Epithelial cell of esophagus (primary cell): ENCODE measurements at places on chromosomes 4 and X.
A peak's percentile ranks its signal among the peaks of the same experiment; 100 is the strongest.

- DNase-seq, result no peak
Measured at GRCh38 chr4:158217763-158218162, 7.5 kb downstream of the TMEM144 start.

- DNase-seq, result peak; percentile 46
Measured at GRCh38 chr4:113978561-113979147, 793 bp downstream of the ARSJ start.

DNA sequence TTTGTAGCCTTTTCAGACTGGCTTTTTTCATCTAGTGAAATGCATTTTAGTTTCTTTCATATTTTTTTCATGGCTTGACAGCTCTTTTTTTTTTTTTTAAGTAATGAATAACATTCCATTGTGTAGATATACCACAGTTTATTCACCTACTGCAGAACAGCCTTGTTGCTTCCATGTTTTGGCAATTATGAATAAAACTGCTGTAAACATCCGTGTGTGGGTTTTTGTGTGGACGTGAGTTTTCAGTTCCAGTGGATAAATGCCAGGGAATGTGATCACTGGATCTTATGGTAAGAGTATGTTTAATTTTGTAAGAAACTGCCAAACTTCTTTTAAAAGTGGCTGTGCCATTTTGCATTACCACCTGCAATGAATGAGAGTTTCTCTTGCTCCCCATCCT, 160.8 kb downstream of the SOWAHB start:
- no peak for DNase-seq

- DNase-seq, result peak; percentile 39
Measured at GRCh38 chr4:151437505-151437904, 28.5 kb downstream of the FHIP1A start.

DNA sequence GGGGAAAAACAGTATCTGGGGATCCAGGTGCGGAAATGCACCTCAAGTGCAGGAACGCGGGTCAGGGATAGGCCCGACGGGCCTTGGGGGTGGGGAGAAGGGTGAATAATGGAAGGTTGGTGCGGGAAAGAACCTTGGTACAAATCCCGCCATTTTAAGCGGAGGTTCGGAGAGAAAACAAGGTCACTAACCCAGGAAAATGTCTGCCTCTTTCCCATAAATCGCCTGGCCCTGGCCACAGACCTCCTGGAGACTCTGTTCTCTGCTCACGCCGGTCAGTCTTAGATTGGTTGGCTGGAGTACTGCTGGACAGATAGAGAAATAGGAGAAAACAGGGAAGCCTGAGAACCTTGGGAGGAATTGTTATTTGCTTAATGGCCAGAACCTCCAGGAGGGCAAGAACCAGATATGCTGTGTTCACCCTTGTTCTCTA, 897 bp upstream of the FBXL5 start:
- no peak for DNase-seq

DNA sequence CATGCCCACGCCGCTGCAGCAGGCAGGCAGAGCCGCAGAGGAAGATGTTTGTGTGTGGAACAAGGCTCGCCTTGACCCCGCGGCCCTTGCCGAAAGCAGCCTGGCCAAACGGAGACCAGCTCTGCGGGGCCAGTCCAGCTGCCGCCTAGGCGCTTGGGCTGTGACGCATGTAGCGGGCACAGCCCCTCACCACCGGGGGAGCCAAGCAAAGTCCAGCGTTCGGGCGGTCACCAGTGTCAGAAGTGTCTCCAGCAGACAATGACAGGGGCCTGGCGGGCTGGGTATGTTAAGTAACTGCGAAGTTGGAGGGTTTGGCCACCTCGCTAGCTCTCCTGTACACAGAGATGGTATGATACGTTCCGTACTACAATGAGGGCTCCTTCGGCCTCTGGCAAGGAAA, 1.3 kb downstream of the AMER1 start:
- DNase-seq, result no peak

DNA sequence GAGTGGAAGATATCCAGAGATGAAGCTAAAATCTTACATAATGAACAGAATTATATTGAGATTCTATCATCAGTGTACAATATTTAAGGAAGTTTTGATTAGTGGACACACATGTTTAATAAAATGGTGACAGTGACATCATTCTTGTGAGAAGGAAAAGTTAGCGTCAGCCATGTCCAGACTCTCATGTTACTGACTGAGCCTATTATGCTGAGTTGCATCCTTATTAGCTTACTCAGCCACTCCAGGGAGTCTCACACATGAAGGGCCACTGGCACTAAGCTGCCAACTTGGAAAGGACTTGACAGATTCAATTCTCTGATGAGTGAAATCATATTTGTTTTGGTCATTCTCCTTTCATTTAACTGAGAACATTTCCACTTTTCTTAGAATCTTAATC, 170.6 kb downstream of the BANK1 start:
- peak; percentile 63 for DNase-seq

GRCh38 chrX:105150557-105150956, 69.9 kb downstream of the TEX13A start:
- peak; percentile 15 for DNase-seq

GRCh38 chrX:124289443-124289842, 43.0 kb upstream of the TEX13D start:
- DNase-seq, result no peak

DNA sequence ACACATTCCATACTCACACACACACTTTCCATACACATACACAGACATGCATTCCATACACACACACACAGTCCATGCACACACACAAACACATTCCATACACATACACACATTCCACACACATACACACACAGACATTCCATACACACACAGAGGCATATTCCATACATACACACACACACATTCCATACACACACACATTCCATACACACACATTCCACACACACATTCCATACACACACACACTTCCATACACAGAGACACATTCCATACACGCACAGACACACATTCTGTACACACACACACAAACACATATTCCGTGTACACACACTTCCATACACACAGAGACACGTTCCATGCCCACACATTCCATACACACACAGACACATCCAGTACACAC, 14.8 kb downstream of the LINC00632 start:
- no peak for DNase-seq

DNA sequence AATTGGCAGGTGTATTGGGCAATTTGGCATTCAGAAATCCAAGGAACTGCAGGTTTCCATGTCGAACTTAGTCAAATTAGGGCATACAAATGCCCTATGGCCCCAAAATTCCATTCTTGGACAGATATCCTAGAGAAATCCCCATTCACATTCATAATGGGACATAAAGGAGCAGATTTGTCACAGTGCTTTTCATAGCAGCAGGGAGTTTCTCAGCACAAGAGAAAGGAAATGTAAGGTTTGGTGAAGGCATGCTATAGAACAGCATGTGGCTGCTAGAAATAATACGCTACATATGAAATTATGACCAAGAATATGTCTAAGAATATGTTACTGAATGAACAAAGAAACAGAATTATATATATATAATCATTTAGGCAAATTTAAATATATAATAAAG, 437.5 kb upstream of the BOD1L1 start:
- no peak for DNase-seq

GRCh38 chrX:153592091-153592833, 6.7 kb downstream of the CCNQ start:
- DNase-seq, result no peak

GRCh38 chr4:53507671-53508286, 83.5 kb downstream of the LNX1 start:
- no peak for DNase-seq

DNA sequence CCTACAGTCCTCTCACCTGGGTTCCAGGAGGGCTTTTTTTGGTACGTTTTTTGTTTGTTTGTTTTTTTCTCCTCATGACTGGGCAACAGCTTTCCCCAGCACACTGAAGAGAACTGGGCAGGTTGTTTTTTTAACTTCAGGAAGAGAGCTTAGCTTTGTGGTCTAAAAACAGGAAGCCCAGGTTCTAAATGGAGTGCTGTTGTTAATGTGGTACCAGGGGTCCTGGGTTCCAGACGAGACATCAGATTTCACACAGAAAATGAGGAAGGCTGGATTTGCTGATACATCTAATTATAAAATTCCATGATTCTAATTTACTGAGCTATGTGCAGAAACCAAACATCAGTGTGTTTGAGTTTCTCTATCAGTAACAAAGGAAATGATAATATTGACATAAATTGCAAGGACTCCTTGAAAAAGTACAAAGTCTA, 4.2 kb downstream of the MYOZ2 start:
- no peak for DNase-seq

DNA sequence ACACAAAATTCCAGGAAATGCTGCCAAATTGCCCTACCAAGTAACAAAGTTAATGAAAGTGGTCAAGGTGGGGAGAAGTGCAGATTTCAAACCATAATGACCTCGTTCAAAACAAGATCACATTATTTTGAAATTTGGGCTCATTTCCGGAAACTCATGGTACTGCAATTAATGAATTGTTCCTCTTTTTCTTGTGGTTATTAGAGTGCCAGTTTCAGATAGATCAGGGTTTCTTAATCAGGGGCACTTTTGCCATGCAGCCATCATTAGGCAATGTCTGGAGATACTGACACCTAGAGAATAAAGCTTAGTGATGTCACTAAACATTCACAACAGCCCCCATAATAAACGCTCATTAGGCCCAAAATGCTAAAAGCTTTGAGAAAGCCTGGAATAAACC, 381.5 kb upstream of the GALNT7 start:
- no peak for DNase-seq

DNA sequence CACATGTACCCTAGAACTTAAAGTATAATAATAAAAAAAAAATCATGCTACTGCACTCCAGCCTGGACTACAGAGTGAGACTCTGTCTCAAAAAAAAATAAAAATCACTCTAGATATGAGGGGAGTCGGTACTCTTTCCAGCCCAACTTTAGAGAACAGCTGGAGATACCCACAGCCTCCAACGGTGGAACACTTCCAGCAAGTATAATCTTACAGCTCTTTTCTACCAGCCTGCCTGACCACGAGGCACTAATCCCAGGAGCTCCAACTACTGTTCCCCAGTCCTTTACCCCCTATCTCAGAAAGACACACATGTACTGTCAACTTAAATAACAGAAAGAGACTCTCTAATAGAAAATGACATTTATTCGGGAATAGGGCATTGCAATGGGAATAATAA, 46.8 kb downstream of the STEEP1 start:
- no peak for DNase-seq

DNA sequence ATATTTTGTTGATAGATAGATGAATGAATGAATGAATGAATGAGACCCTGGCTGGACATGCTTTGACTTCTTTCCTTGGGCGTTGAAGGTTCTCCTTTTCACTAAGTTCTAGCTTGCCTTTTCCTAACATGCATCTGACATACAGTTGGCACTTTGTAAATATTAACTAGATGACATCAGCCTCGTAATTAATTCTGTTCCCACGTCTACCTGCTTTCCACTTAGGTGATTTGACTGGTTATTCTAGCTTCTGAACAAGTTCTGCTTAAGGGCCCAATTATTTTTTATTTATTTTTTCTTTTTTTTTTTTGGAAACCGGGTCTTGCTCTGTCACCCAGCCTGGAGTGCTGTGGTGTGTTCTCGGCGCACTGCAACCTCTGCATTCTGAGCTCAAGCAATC, 13.9 kb upstream of the RASL11B start:
- DNase-seq, result peak; percentile 73

- no peak for DNase-seq
Measured at GRCh38 chr4:53800741-53801140, 209.5 kb upstream of the LNX1 start.

- peak; percentile 63 for DNase-seq
Measured at GRCh38 chrX:43557792-43558191, 98.3 kb upstream of the MAOA start.

- no peak for DNase-seq
Measured at GRCh38 chr4:15778289-15779241, at the start of gene CD38. TSS of gene CD38 (plus strand) at chr4:15778328. CDS start at chr4:15778415, 87 bp downstream.

GRCh38 chr4:142566777-142567176, 279.3 kb downstream of the INPP4B start:
- DNase-seq, result no peak

- peak; percentile 40 for DNase-seq
Measured at GRCh38 chr4:101277671-101278070, 69.7 kb downstream of the PPP3CA start.

DNA sequence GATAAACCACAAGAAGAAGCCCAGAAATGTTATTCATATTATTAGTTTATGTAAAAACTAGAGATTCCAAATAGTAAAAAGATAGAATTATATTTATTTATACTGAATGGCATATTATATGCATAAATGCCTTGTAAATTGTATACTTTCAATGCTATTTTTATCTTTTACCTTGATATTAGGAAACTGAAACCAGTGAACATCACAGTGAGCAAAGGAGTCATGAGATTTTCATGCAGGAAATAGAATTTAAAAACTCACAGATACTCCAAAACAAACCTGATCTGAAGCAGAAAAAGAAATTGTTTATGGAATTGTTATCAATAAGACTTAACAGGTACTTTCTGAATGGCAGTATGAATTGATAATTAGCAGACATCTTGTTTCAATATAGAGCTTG, 207.3 kb upstream of the CENPE start:
- no peak for DNase-seq

DNA sequence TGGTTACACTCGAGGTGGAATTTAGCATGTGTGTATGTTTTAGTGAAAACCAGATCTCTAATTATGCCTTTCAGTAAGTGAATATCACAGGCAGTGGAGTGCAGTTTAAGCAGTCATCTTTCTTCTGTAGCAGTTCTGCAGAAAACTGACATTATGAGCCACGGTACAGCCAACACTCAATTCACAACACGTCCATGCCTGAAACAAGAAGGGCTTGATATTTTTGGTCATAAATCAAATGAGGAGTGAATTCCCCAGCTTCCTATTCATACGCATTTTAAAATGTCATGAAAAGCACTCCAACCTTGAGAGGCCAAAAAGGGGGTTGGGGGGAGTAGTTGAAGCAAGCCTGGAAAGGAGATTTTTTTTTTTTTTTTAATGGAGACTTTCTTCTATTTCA, 316.7 kb downstream of the ARHGAP10 start:
- DNase-seq, result no peak
